ENCODE measurements at places on chromosomes 11 and 22.

GRCh38 chr11:116782728-116783127 lies 5.1 kb downstream of the ZPR1 start:
- DNase-seq, result no peak

GRCh38 chr22:19232623-19233022 lies 54.1 kb upstream of the SLC25A1 start:
- no peak for DNase-seq

- DNase-seq, result peak; percentile 65
Measured at GRCh38 chr22:43151251-43152002, at the start of gene TSPO. Gene TSPO, plus strand, starts transcription at chr22:43151559. Its CDS starts 7,680 bp downstream, at chr22:43159239.

GRCh38 chr11:10076458-10077141 lies 217.4 kb downstream of the SBF2 start:
- no peak for DNase-seq

DNA sequence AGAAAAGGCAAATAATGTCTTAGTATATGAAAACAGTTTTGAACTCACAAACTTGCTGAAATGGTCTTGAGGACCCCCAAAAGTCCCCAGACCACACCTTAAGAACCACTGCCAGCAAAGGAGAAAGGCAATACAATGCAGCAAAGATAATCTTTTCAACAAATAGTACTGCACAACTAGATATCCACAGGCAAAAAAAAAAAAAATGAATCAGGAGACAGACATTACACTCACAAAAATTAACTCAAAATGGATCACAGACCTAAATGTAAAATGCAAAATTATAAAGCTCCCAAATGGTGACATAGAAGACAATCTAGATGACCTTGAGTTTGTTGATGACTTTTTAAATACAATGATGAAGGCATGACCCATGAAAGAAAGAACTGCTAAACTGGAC lies 8.3 kb downstream of the PICALM start:
- DNase-seq, result no peak

DNA sequence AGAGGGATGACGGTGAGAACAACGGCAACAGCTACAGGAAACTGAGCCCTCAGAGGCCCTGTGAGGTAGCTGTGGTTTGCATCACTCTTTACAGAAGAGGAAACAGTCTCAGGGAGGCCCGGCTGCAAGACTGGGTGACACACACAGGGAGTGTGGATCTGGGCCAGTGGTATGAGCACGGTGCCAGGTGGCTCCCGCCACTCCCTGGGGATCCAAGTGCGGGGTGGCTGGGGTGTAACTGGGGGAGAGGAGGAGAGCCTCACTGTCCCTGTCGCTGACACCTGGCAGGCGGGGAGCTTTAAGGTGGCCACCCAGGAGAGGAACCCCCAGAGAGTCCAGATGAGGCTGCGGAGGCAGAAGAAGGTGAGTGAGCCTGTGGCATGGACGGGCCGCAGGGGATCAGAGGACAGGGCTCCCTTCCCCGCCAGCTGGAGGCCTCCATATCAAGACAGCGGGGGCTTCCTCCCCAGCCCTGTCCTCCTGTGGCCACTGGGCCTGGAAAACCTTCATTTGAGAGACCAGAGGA lies 5.6 kb downstream of the RGL4 start:
- no peak for DNase-seq

GRCh38 chr11:74299015-74299414 lies 12.4 kb downstream of the P4HA3 start:
- DNase-seq, result no peak

- DNase-seq, result no peak
Measured at GRCh38 chr22:18114495-18114894, 3.9 kb downstream of the TUBA8 start.

- DNase-seq, result no peak
Measured at GRCh38 chr11:96319898-96320656, 22.9 kb downstream of the MAML2 start.

GRCh38 chr22:42680648-42681047 lies 31.5 kb upstream of the CYB5R3 start:
- DNase-seq, result no peak

DNA sequence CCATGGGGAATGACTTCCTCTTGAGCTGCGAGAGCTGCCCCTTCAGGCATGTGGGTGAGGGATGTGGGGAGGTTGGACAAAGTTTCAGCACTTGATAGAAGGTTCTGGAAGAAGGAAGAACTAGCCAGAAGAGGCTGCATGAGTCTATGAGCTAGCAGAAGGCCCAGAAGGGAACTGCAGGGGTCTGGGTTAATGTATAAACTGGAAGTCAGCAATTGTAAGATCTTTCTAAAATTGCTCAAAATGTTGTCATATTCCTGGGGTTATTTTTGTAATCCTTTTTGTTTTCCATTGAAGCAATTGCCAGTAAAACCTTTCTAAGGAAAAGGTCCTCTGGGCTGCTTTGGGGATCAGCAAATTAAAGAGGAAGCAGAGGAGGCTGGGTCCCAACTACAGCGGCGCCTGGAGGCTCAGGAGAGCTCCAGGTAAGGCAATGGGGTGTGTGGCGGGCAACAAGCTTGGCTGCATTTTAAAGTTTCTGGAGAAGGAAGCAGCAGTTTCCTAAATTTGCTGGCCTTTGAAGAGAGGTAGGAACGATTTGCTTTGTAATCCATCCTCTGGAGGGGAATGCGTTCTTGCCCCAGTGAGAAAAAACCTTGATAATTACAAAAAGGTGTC lies 29.2 kb downstream of the ADAMTS15 start:
- no peak for DNase-seq
